ENCODE measurements at places on chromosomes 11 and 22.

DNA sequence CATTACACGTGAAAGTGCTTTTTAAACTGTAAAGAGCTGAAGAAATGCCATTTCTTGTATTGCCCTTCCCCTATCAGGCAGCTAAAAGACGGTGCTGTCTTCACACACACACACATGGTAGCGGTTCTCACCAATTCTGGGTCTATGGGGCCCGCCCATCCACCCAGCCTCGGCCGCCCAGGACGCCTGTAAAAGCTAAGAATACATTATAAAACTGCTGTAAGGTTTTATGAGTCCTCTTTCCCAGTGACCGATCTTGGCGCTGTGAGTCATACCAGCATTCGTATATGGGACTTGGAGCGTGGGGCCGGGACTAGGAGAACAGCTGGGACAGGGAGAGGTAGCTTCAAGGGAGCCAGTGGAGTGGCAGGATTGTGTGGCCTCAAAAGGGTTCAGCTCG lies 149.7 kb upstream of the CADM1 start:
- no peak for DNase-seq

- no peak for DNase-seq
These were observed 107.5 kb downstream of the TBC1D22A start for GRCh38 chr22:46869831-46870441.

GRCh38 chr11:36465449-36466163 lies 44.5 kb downstream of the TRAF6 start:
- DNase-seq, result no peak

DNA sequence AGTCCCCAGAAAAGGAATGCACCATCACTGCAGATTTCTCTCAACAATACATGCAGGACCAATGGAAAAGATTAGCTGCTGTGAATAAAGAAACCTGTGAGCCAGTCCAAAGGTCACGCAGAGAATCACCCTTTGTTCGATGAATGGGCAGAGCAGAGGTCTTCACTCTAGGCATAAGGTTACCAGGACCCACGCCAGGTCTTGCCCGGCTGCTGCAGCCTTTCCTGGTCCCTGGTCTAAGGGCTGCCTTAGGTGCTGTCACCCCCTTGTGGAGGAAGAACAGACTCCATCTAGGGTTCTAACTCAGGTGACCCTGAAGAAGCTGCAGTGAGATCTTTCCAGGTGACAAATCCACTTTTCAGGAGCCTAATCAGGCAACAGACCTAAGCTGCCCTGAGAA lies 29.0 kb upstream of the NAP1L4 start:
- DNase-seq, result peak; percentile 17

- DNase-seq, result no peak
These were observed 51.7 kb downstream of the DSCAML1 start for GRCh38 chr11:117745346-117745745.

- no peak for DNase-seq
These were observed 1.7 kb upstream of the NUDT8 start for GRCh38 chr11:67631411-67631810.

- DNase-seq, result peak; percentile 97
These were observed 14.6 kb upstream of the TEF start for GRCh38 chr22:41367039-41367679.

DNA sequence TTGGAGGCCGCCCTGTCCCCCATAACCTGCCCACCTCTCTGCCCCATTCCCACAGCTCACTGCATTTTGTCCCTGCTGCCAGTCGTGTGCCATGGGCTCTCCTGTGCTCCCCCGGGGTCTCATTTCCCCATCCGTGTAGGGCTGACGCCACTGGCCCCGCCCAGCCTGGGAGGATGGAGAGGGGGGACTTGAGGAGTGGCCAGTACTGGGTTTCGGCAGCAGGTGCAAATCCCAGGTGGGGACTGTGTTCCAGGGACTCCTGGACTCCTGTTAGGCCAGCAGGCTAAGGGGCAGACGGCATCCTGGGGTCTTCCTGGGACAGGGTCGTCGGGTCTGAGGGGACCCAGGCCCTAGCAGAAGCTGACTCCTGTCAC lies 1.2 kb upstream of the MYO7A start:
- no peak for DNase-seq

DNA sequence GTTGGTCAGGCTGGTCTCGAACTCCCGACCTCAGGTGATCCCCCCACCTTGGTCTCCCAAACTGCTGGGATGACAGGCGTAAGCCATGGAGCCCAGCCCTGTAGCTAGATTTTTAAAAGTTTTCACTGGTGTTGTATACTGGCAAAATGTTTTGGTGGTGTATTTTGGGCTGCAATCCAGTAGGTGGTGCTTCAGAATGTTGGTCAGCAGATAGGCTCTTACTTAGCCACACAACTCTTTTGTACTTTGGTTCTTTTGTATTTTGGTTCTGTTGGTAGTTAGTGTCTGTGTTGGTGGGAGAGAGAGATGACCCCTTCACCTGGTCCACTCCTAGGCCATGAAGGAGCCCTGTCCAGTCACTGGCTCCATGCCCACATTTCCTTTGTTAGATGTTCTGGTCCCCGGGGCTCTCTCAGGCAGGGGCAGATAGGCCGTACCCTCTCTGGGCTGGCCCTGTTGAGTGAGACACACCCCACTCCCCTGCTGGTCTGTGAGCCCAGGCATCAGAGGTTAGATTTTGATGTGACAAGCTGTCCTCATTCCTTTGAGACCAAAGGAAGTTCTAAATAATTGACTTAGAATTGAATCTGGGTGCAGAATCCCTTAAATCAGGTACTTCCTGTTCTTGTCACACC lies 123.8 kb downstream of the DDX10 start:
- DNase-seq, result peak; percentile 31

DNA sequence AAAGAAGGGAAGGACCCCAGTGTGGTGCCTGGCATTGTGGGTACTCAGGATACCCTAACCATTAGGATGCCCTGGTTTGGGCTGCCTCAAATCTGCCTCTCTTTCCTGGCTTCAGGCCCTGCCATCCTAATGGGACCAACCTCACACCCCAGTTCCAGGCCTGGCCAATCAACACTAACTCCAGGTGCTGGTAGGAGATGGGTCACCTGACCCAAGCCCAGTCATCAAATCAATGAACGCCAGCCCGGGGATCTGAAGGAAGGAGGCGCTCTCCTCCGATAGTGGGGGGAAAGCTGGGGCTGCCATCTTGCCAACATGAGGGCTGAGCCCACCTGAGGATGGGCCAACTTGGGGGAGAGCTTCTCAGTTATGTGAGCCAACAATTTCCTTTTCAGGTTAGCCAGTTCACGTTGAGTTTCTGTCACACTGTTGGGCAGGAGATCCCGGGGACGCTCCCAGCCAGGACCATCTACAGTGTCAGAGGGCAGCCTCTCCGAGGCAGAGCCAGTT lies 12.7 kb downstream of the MFNG start:
- no peak for DNase-seq

- no peak for DNase-seq
These were observed 137.8 kb downstream of the DBX1 start for GRCh38 chr11:20022363-20023081.

GRCh38 chr11:93089474-93090102 lies 108.2 kb downstream of the SLC36A4 start:
- peak; percentile 60 for DNase-seq

- DNase-seq, result no peak
These were observed 90.0 kb downstream of the CCDC81 start for GRCh38 chr11:86464509-86465221.

- DNase-seq, result no peak
These were observed 12.6 kb downstream of the RHBDD3 start for GRCh38 chr22:29255064-29255621.

- DNase-seq, result peak; percentile 56
These were observed 14.9 kb upstream of the PPFIA1 start for GRCh38 chr11:70255477-70256116.

DNA sequence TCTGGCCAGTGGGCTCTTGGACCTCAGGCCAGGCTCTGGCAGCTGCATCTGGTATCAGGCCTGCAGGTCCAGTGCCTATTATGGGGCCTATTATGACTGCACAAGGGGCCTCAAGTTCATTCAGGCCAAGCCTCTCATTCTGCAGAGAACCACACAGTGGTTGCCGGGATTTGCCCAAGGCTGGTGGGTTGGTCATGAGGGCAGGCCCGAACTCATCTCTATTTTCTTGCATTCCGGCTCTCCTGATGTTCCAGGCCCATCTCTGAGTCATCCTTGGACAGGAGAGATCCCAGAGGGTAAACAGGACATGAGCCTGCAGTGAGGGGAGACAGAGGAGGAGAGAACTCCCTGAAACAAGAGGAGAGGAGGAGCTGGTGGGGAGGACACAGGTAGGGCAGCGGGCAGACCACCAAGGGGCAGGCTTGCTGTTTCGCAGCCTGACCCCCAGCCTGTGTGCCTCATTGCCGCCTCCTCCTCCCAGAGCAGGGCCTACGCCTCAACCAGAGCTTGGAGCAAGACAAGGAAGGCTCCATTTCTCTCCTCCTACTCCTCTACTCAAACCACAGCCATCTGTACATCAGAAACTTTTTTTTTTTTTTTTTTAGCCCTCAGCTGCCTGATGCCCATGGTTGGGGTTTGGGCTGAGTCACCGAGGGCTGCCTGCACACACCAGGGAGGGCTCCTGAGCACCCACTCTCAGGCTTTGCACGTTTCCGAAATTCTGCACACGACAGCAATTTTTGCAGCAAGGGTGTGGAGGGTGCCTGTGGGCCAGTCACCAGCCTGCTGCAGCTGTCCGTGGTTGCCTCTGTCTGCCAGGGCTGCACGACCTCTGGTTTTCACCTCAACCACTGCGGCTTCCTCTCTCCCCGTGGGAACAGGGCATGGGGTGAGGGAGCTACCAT lies 12.7 kb upstream of the TREH start:
- DNase-seq, result no peak

GRCh38 chr22:20423906-20424551 lies 13.6 kb downstream of the SCARF2 start:
- no peak for DNase-seq

DNA sequence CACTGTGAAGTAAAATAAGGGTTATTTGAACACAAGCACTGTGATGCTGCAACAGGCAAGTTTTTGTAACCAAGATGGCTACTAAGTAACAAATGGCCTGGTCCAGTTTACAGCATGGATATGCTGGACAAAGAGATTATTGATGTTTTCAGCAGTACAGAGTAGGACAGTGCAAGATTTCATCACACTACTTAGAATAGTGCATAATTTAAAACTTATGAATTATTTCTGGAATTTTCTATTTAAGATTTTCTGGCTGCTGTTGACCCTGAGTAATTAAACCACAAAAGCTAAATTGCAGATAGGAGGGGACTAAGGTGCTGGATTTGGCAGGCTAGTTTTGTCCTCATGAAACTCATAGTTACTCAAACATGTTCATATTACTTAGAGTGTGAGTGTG lies 33.1 kb downstream of the CEP295 start:
- DNase-seq, result no peak

DNA sequence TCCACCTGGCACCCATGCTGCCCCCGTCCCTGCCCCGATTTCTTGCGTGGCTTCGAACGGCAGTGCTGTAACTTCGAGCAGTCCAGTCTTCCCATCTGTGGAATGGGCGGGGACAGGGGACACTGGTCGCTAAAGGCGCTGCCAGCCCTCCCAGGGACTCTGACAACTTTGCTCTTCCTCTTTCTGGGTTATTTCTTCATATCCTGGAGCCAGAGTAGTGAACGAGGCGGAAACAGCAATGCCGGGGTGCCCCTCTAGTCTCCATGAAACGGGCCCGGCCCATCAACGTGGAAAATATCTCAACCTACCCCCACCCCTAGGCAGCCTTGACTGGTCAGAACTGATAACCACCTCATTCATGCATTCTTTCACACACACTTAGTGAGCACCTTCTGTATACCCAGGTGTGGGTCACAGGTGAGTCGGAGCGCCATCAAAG lies 42.8 kb downstream of the TRIOBP start:
- no peak for DNase-seq

- no peak for DNase-seq
These were observed 58.6 kb downstream of the CYB5R2 start for GRCh38 chr11:7614656-7615055.

DNA sequence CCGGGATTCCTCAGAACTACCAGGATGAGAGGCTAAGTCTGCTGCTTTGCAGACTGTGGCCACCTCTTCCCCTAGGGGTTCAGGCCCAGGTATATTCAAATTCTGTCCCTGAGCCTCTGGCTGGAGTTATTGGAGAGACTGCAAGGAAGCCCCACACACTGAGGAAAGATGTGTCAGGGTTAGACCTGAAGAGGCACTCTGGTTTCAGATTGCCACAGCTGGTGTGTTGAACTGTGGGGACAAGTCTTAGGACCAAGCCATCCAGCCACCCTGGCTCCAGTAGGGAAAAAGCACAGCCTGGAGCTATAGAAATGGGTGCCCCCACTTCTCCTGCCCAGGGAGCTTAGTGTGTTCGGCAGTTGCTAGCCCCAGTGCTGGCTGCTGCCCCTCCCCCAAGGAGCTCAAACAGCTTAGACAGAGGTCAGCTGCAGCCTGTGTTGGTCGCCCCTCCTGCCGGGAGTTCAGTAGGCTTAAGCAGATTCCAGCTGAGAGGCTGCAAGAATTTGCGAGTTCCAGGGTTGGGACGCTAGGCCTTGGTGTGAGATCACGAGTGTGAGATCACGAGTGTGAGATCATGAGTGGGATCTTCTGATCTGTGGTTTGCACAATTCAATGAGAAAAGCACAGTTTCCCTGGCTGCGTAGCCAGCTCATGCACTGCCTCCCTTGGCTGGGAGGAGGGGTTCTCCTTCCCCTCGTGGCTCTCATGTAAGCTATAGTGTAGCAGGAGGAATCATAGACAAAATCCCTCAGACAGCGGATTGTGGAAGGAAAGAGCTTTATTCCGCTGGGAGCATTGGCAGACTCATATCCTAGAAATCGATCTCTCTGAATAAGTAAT lies 552.1 kb upstream of the CHORDC1 start:
- no peak for DNase-seq

DNA sequence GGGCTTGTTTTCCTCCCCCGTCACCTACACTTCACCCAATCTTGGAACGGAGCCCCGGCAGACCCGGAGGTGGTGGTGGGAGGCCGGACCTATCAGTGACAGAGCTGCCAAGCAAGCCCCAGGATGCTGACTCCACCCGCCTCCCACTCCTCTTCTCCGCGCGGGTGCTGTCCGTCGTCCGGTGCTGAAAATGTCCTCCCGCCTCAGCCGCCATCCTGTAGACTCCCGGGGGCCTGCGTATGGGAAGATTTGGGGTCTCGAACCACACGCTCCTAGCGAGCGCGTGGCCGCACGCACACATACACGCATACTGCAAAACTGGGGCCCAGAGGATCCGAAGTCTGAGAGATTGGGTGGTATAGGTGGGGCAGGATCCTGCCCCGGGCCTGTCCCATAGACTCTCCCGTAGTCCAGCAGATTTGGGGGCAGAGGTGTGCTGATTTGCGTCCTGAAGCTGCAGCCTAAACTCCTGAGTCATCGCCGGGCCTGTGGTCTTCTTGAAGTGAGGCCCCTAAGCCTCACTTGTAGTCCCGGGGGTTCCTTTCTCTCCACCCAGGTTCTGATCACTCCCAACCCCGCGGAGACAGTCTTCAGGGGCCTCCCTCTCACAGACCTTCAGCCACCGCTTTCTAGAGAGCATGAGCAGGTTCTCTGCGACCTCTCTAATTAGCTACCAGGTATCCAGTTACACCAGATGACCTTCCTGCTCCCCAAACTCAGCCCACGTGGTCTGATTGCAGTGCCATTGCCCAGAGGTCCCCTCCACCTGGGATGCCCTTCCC lies 796 bp upstream of the YIF1A start:
- peak; percentile 67 for DNase-seq

DNA sequence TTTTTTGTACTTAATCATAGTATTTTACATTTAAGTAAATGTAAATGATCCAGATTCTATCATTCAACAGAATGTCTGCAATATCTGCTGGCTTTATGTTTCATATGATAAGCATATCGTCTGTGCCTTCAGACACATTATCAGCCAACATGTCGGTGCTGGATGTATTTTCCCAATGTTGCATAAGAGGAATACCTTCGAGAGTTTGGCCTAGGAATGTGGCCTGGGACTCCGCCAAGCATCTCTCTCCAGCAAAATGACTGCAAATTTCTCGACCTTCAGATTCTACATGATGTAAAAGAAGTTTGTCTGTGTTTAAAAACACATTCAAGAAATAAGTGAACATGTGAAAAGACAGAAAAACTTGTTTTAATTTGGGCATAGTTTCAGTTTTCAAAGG lies 6.9 kb downstream of the BDNF start:
- DNase-seq, result no peak

All from NCI-H446 (cell line).